ENCODE measurements at places on chromosomes 12 and 14. TPM values are rescaled to one million over a fixed set of nuclear protein-coding genes. Genes with fewer than 3 reads are reported as not detected.
A peak's percentile ranks its signal among the peaks of the same experiment; 100 is the strongest.

DNA sequence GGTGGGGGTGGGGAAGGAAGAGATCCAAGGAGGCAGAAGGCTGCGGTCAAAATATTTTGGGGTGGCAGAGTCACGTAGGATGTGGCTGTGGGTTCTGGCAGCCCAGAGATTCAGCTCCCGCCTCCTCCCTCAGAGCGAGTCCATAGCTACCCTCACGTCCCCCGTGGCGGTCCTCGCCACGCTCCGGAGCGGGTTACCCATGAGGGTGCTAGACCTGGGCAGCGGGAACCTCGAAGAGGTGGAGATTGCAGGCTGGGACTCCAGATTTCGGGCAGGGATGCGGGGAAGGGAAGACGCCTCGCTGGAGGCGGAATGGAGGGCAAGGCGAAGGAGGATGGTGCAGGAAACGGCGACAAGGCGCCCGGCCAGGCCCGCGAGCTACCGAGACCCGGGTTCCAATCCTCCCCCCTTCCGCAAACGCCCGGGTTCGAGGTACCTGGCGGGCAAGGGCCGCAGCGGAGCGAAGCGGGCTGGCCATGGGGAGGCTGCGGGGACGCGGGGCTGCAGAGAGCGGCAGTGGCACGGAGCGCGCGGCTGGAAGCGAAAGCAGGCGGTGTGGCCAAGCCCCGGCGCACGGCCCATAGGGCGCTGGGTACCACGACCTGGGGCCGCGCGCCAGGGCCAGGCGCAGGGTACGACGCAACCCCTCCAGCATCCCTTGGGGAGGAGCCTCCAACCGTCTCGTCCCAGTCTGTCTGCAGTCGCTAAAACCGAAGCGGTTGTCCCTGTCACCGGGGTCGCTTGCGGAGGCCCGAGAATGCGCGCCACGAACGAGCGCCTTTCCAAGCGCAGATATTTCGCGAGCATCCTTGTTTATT is 46.2 kb downstream of the BCAT1 start:
- H3K36me3 ChIP-seq: peaks cover 2% of the 10 kb centered on the region
- peak; percentile 26 for DNase-seq
- H3K4me1 ChIP-seq: peaks cover 23% of the 10 kb centered on the region
- peak overlapping the region; percentile 89 for H3K4me3 ChIP-seq

- no peaks in the 10 kb centered on the region for H3K27me3 ChIP-seq
- no peaks in the 10 kb centered on the region for H3K36me3 ChIP-seq
- peak; percentile 22 for DNase-seq
- peak overlapping the region; percentile 89 for H3K27ac ChIP-seq
Observed at GRCh38 chr12:101671157-101671791, 26.2 kb upstream of the CHPT1 start.

GRCh38 chr14:23375527-23376251 is 1.2 kb upstream of the CMTM5 start:
- no peak overlapping the region for H3K27ac ChIP-seq

The SOAT2 gene
- not detected for total RNA-seq

DNA sequence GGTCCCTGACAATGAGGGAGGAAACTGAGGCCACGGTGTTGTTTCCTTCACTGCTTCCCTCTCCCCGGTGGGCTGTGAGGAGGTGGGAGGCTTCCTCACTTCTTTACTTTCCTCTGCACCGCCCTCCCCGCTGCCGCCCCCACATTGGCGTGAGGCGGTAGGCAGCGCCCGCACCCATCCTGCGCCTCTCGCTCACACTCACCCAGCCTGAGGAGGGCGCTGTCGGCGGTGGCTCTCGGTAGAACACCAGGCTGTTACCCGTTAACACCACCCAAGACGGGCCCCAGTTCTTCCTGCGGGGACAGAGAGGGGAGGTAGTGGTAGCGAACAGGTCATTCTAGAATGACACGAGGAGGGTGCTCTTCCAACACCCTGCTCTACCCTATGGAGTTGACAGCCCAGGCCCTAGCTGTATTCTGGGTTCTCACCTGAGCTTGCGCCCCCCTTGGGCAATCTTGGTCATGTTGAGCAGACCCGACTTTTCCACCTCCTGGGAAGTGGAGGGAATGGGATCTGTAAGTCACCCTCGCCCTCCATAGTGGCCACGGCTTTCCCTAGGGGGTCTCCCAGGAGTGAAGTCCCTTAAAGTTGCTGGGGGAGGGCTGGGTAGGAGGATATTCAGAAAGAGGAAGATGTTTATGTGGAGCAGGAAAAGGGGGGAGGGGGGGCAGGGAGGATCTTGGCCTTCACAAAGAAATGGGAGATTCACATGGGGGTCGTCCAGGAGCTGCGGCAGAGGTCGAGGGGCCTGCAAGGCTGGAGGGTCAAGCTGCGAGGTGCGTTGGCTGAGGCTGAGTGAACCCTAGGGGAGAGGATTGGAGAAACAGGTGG is 3.3 kb downstream of the ARHGAP9 start:
- H3K36me3 ChIP-seq: peaks cover 31% of the 10 kb centered on the region
- DNase-seq: peak; percentile 54
- H3K4me1 ChIP-seq: peaks cover 80% of the 10 kb centered on the region
- H3K4me3 ChIP-seq: peak overlapping the region; percentile 93

The LGR5 gene
- total RNA-seq: not detected

Measured in activated B cell treated with CpG ODN at 0.5 μM for 24 hours (primary cell).